ENCODE measurements at places on chromosomes 7 and 10.

DNA sequence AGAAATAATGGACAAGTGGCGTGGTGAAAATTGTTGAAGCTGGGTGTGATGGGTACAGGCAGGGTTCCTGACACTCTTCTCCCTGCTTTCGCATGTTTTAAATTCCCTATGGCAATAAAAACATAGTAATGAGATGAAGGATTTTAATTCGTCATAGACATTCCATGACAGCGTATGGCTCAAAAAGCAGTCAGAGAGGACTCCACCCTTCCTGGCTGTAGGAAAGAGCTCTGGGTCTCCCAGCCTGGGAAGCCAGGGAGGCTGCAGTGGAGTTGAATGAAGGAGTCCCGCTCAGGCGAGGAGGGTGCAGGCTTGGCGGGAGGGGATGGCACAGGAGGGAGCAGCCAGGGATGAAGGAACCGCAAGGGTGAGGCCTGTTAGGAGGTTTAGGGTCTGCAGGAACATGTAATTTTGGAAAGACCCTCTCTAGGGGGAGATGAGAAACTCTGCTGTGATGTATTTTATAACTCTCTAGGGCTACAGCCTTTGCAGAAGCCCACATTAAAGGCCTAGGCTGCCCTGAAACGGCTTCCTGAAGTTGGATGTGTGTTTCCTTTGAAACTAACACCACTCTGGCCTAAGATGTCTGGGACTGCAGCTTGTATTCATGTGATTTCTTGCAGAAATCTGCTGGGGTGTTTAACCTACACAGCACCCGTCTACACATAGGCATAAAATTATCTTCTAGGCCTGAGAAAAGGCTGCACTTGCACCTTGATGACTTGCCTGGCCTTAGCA, 7.6 kb upstream of the LARP4B start:
- no peak for ATAC-seq

- peak; percentile 21 for ATAC-seq
These were observed 109.8 kb downstream of the SH3PXD2A start for GRCh38 chr10:103745341-103746247.

GRCh38 chr10:26621889-26622711, 75.4 kb upstream of the PDSS1 start:
- ATAC-seq: peak; percentile 76

GRCh38 chr10:124292911-124293615, 125.7 kb downstream of the OAT start:
- ATAC-seq: no peak

DNA sequence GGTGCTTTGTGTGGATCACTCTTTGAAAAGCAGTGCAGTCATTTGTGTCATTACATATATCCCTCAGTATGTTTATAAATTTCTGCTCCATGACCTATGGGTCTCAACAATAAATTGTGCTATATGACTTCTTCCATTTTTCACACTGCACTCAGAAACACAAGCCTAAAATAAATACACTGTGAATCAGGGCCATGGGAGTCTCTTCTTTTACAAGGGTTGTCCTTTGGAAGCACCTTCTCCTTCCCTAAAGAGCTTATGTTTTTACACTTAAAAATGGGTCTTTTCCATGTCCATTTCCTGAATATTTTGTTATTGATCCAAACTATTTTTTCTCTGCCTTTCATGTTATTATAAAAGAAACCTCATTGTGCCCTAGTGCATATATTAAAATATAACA, 108.3 kb upstream of the MEOX2 start:
- ATAC-seq: no peak

- peak; percentile 42 for ATAC-seq
These were observed 550.3 kb downstream of the GRM8 start for GRCh38 chr7:126702242-126703016.

DNA sequence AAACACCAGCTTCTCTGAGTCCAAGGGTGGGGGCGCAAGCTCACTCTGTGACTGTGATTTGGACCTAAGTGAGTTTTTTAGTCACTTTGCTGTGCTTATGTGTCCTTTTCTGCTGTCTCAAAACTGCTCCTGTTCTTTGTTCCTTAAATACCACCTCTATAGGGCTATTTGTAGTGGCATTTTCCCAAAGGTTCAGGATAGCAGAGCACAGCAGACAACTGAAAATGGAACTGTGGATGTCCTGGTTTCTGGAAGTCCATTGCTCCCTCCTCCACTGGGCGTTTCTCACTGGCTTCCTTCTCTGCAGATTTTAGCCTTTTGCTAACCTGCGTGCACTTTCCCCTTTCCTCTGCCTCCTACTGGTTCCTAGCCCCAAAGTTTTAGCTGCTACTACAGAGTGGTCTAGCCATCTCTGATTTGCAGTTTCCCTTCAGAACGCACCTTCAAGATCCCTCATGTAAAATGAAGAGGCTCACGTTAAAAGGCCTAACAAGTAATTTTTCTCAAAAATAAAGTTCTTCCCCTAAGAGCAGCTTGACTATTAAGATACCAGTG, 25.6 kb downstream of the BLVRA start:
- no peak for ATAC-seq

GRCh38 chr10:89217057-89217990, 10.2 kb upstream of the CH25H start:
- peak; percentile 34 for ATAC-seq

- no peak for ATAC-seq
These were observed 298.3 kb upstream of the ZMIZ1 start for GRCh38 chr10:78770167-78771090.

DNA sequence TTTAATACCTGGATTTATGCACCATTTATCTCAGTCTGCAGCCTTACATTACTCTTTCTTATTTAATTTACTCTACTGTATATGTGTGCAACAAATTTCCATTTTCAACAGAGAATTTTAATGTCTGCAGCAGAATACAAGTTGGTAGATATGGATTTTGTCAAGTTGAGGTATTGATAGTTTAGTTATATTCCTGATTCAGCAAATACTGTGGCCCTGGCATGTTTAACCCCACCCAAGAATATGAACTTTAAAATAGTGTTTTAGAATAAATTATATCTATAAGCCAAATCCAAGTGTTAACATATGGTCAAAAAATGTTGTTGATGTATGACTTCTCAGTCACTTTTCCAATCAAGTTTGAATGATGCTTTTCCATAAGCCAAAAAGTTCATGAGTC, 378.4 kb upstream of the NRG3 start:
- ATAC-seq: no peak

GRCh38 chr7:121401896-121402295, 5.8 kb upstream of the FAM3C start:
- no peak for ATAC-seq

DNA sequence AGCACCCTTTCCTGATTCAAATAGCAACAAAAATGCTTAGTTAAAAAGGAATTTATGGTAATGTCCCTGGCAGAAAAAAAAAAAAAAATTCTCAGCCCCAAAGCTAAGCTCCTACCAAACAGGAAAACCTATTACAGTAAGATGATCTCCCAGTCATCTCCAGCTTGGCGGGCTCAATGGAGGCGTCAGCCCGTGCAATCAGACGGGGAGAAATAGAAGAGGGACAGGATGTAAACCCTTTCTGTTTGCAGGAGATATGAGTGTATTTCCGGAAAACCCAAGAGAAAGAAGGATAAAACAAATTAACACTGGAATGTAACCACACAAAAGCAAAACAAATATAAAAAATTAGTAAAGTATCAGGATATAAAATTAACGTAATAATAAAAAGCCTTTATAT, 242.8 kb downstream of the TCERG1L start:
- ATAC-seq: no peak

- no peak for ATAC-seq
These were observed 36.5 kb downstream of the EMX2 start for GRCh38 chr10:117578999-117579590.

GRCh38 chr10:91513598-91514424, 103.7 kb downstream of the HECTD2 start:
- ATAC-seq: no peak

DNA sequence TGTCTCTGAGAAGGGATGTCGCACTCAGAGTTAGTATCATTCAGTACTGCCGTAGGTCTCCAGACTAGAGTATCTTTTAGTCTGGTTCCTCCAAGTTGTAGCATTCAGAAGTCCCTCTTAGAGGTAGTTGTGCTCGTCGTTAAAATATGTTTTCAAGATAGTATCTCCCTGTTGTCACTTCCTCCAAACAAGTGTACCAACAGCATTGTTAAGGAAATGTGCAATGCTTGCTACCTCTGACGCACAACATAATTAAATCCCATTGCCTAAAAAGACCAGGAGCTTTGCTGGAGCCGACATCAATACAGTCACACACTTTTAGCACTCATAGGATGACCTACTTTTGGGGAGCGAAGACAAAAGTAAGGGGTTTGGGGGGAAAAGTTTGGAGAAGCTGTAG, 80.0 kb upstream of the STK17A start:
- ATAC-seq: no peak

GRCh38 chr10:89151857-89152256, 55.3 kb downstream of the CH25H start:
- ATAC-seq: no peak

DNA sequence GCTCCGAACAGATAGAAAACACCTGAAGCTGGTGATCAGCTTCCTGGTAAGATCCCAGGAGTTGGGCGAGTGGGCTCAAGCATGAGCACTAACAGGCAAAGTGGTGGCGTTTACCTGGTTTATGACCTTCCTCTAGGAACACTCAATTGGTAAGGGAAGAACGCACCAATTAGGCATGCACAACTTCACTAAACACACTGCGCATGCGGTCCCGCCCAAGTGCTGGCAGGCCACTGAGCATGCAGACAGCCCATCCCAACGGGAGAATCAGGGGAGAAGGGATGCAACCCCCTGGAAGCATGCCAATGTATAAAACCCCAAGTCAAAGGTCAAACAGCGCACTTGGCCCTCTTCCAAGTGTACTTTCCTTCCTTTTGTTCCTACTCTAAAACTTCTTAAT, 70.4 kb downstream of the LYZL2 start:
- no peak for ATAC-seq

DNA sequence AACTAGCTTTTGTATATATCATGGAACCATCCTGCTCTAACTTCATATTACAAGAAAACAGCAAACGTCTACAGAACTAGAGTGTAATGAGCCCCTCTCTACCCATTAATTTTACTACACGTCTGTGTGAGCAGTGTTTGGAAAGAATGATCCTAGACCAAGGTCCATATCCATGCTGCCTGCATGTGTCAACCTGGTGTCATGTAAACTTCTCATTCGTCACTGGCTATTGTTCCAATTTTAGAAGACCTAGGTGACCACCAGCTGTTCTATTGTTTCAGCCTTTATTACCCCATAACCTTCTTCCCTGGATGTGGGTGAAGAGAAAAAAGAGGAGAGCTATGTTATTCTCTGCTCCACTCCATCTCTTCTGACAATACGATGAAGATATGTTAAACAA, 77.1 kb downstream of the CREM start:
- no peak for ATAC-seq

GRCh38 chr10:36675458-36675880, 449.9 kb upstream of the ANKRD30A start:
- no peak for ATAC-seq

DNA sequence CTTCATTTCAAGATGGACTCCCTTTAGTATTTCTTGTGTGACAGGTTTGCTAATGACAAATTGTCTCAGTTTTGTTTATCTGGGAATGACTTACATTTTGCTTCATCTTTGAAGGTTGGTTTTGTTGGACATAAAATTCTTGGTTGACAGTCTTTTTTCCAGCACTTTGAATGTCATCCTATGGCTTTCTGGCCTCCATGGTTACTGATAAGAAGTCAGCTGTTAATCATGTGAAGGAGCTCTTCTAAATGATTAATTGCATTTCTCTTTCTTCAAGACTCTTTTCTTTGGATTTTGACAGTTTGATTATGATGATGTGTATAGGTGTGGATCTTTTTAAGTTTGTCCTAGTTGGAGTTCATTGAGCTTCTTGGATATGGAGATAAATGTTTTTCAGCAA, 26.9 kb upstream of the HHEX start:
- no peak for ATAC-seq

- ATAC-seq: no peak
These were observed 588.0 kb downstream of the SORCS1 start for GRCh38 chr10:106576534-106576933.

DNA sequence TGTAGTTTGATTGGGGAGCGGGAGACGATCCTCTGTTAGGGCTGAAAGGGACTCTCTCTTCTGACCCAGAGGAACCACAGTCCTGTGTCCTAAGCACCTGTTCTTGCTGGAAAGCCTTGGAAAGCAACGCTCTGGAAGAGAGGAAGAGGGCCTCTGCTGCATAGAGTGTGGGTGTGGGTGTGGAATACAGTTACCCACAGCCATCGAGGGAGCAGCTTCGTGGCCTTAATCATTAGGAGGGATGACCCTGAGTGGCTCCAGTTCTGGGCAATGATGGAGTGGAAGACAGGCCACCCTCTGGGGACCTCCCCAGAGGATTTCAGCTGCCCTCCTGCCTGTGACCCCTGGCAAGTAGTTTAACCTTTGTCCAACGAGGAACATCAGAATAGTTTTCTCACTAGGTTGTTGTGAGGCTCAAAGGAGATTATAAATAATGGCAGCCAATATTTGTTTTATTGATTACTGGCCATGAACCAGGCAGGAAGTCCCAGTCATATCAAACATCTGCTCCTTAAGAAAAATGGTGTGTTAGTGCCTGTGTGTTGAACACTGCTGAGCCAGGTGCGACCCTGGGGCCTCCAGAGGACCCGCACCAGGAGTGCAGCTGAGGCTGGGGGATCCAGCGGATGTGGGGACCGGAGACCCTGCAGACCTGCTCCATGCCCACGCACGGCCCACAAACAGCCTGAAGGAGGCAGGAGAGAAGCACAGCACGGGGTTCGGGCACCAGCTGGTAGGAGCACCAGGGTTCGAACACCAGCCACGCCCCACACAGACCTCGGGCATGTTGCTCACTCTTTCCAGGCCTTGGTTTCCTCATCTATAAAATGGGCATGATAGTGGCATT, 35.6 kb downstream of the FAM241B start:
- ATAC-seq: no peak

- peak; percentile 17 for ATAC-seq
These were observed 135.8 kb downstream of the MAPK8 start for GRCh38 chr10:48442090-48442808.

DNA sequence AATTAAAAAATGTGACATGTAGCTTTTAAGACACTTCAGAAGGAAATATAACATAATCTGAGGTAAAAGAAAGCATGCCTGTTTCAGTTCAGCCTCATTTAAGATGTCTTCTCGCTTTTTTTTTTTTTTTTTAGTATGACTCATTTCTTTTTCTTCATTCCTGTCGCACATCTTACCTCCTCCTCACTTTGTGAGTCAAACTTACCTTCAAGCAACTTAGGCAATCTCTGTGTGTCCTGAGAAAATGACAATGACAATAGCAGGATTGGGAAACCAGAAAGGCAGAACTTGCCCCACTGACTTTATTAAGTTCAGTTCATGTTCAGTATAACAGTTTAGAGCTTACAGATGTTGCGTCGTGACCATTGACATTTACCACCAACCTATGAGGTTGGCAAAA, 7.7 kb downstream of the PTN start:
- ATAC-seq: no peak

DNA sequence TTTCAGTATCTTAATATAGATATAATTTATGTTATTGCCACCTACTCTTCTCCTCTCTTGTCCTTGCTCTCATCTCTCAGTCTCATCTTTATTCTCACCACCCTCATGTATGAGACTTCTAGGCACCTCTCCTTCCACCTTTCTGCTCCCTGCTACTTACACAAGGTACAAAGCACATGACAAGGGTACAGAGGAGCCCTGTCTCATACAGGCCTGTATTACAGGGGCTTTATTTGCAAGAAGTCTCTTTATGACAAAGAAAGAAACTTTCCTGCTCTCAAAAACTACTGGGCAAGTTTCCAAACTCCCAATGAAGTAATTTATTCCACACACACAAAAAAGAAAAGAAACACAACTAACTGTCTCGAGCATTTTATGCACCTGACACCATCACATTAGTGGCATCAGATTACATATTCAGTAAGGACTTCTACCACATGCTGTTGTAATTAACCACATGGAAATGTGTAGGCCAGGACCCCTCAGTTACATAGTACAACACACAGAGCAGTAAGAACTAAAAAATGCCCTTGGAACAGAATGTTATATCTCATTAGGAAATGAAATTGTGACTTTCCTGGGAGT, 253.1 kb downstream of the FZD1 start:
- no peak for ATAC-seq

Measured in stimulated activated memory B cell treated with anti-CD40 and anti-IgM and Interleukin-4, amounts not matched to agents 10 μg/mL and 1 μg/mL and 100 μg/mL, for 72 hours (primary cell).